ENCODE measurements at places on chromosomes 2 and 18.

GRCh38 chr2:233414777-233415570, 60.7 kb downstream of the DGKD start:
- peak; percentile 74 for DNase-seq

- DNase-seq: no peak
These were observed 7.5 kb upstream of the DLX2 start for GRCh38 chr2:172109988-172110811.

- DNase-seq: peak; percentile 64
These were observed 118.6 kb downstream of the ANKRD44 start for GRCh38 chr2:197191940-197192322.

GRCh38 chr2:67130531-67131256, 266.4 kb upstream of the ETAA1 start:
- DNase-seq: no peak

GRCh38 chr2:44817256-44817655, 124.2 kb upstream of the SIX3 start:
- DNase-seq: no peak

- no peak for DNase-seq
These were observed 48.0 kb downstream of the TEX44 start for GRCh38 chr2:231640641-231641111.

DNA sequence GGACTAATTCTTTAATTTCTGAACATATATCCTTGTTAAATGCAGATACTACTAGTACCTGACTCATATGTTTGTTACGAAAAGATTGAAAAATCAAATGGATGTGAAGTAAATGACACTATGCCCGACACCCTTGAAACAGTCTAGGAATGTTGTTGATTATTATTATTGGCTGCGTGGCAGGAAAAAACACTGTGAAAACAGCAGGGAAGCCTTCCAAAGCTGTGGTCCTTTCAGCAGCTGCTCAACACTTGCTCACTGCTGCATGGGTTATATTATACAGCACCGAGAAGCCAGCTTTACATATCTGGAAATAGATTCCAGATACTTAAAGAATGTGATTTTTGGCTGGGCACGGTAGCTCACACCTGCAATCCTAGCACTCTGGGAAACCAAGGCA, 26.5 kb downstream of the CRYGD start:
- no peak for DNase-seq

- DNase-seq: no peak
These were observed 116.3 kb downstream of the DYM start for GRCh38 chr18:49344096-49344495.

- no peak for DNase-seq
These were observed 57.0 kb downstream of the CIB4 start for GRCh38 chr2:26584191-26584590.

DNA sequence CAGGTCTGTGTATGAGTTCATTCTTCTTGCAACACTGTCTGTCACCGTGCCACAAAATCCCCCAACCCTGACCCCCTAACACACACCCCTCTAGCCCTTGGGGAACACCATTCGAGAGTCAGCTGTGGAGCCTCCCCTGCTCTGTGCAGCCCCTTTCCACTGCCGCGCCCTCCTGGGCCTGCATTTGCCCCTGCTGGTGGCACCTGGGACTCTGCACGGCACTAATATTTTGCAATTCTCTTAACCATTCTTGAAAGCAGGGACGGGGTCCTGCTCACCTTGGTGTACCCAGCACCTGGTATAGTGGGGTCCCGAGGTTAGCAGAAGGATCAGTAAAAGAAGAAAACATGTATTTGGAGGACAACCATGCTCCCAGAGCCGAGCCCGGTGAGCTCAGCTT, 124.0 kb downstream of the HDAC4 start:
- DNase-seq: no peak

DNA sequence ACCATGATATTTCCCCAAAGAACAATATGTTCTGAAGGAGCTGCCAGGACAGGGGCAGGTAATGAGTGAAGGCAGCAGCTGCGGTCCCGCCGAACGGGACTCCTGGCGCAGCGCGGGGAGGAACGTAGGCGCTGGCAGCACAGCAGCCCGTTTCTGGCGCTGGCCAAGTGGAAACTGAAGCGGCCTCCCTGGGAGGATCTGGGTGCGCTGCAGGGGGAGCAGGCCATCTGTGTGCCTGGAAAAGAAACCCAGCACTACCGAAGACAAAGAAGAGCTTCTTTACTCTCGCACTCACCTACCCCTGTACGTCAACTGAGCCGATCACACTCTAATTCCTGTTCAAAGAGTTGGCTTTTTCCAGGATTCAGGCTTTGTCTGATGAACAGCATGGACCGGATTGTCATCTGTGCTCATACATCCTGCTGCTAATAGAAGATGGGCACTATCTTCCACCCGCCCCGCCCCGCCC, 11.8 kb downstream of the G6PC2 start:
- DNase-seq: no peak

DNA sequence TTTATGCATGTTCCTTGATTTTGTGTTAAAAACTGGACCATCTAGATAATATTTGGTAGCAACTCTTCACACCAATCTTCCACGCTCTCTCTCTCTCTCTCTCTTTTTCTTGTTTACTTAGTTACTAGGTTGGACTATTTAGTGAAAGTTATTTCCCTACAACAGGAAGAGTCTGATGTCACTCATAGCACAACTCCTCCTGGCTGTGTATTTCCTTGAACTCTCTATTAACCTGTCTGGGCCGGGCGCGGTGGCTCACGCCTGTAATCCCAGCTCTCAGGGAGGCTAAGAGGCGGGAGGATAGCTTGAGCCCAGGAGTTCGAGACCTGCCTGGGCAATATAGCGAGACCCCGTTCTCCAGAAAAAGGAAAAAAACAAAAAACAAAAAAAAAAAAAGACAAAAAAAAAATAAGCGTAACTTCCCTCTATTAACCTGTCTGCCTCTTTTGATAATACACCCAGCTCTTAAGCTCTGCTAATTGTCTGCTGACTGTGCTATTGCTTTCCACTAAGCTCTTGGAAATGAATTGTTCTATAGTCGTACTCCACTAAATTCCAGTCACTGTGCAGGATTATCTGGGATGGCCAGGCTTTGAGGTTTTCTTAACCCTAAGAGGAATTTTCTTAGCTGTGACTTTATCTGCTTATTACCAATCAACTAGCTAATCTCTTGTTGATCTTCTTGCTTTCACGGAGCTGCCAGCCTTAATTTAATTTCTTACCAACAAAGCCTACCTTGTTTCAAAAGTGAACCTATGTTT, 18.1 kb upstream of the CDH19 start:
- no peak for DNase-seq

DNA sequence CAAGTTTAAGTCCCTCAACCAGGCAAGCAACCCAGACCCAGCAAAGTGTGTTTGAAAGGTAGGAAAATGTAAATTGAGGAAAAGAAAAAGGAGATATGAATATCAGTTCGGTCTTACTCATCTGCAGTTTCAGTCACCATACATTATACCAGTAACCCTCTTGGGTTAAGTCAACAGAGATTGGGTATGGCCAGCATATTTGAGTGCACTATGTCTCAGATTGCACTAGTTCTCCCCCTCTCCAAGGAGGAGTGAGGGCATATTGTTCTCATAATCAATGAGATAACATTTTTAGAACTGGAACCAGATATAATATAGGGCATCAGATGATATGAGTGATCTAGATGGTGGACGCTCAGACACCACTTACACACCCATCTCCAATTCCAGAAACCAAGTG, 141.5 kb downstream of the COPS8 start:
- no peak for DNase-seq

DNA sequence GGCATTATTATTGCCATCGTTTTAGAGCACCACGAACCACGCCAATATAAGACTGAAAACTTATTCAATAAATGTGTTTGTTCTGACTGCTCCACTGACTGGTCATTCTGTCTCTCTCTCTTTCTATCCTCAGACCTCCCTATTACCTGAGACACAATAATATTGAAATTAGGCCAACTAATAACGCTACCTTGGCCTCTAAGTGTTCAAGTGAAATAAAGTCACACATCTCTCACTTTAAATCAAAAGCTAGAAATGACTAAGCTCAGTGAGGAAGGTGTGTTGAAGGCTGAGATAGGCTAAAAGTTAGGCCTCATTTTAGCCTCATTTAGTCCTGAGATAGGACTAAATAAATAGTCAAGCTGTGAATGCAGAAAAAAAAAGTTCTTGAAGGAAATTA, 38.8 kb downstream of the G6PC2 start:
- no peak for DNase-seq

DNA sequence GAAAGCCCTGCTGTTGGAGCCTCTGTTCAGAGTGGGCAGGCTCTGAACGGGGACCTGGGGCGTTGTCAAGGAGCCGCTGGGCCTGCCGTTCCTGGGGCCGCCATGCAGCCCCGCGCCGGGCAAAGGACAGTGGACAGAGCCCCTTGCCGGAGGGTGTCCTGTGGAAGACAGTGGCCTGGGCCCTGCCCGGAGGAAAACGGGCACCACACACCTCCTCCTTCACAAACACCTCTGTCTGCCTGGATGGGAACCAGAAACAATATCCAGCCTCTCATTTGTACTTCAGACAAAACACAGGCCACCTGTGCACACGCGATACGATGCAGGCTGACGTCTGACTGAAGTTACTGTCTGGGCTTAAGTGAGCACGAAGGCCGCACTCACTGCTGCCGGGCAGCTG, 233.7 kb downstream of the TWIST2 start:
- no peak for DNase-seq

DNA sequence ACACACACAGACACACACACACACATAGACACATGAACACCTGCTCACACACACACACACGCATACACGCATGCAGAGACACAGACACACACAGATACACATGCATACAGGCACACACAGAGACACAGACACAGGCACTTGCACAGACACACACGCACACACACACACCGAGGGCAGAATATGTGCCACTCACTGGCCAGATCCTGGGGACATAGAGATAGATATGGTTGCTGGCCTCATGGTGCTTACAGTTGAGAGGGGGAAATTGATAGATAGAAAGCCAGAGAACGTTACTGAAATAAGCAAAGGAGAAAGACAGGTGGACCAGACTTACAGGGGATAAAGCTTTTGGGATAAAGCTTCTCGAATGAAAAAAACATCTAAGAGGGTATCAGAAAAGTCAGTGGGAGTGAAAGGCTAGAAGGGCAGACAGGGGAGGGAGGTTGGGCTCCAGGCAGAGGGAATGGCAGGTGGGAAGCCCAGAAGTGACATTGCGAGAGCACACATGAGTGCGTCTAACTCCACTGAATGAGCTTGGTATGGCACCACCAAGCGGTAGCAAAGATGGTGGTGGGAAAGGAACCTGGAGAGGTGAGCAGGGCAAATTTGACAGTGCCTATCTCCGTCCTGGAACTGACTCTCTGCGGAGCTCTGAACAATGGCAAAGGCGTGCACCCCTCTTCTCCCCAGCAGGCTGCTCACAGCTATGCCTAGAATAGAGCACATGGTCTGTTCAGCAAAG, 390.1 kb upstream of the TRIB2 start:
- no peak for DNase-seq

DNA sequence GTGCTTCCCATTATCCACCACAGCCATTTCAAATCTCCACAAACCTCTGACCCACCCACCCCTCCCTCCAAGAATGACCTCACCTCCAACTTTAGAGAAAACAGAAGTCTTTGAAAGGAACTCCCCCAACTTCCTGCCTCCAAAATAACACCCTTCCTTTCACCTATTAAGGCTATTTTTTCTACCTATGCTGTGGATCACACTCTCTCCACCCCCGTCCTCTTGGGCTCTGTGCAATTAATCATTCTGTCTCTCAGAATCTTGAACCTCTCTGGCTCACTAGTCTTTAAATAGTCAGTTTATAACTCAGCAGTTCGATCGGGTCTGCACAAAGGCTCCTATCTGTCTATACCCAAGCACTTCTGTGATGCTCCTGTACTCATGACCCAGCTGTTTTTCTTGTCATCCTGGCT, 37.3 kb upstream of the XPO1 start:
- no peak for DNase-seq

- DNase-seq: no peak
These were observed 214.9 kb downstream of the XIRP2 start for GRCh38 chr2:167103028-167103756.

- DNase-seq: no peak
These were observed 101.0 kb downstream of the PLA2R1 start for GRCh38 chr2:159961451-159961850.

DNA sequence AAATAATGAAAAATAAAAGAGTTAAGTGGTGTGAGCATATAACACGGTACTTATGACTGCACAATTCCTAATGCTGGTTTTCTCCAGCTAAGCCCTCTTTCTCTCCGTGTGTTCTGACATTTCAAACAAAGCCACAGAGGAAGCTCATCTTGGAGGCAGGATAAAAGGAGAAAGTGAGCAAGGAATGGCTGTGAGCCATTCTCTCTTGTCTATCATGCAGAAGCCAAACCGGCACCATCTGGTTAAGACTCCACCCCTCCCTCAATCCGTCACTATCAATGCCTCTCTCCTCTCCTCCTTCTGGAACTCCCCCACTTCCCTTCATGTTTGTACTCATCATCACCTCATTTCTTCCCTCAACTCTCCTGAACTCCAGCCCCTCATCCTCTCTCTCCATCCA, 210.4 kb downstream of the TMEM163 start:
- no peak for DNase-seq

GRCh38 chr2:144234542-144234871, 285.4 kb downstream of the ZEB2 start:
- no peak for DNase-seq
